ENCODE measurements at places on chromosomes 16 and 17.

- no peak for DNase-seq
These were observed 5.9 kb upstream of the MAPK7 start for GRCh38 chr17:19372439-19372838.

DNA sequence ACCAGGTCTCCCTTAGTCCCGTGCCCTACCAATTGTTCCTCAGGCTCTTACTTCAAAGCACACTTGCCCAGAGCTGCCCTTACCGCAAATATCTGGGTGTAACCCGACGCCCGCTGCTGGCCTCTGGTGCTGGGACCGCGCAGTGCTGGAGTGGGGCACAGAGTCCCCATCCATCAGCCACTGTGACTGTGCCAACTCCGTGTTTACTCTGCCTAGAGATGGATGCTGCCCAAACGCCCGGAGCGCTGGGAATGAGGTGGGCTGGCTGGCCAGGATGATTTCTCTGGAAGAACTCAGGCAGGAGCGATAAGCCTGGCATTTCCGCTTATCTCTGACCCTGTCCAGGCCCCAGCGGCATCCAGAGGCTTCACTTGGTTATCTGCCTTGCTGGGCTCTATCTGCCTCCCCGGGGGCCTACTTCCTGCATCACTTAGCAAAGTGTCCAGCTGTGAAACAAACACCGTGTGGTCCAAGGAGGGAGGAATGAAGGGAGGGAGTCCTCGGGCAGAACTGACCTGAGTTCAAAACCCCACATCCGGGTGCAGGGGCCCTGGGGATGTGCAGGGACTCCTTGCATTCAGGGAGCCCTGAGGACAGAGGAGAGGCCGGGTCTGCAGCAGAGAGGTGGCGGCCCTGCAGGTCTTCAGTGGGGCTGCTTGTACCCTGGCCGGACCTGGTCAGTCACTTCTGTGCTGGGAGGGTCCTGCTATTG is 9.4 kb upstream of the MYLK3 start:
- DNase-seq = no peak

DNA sequence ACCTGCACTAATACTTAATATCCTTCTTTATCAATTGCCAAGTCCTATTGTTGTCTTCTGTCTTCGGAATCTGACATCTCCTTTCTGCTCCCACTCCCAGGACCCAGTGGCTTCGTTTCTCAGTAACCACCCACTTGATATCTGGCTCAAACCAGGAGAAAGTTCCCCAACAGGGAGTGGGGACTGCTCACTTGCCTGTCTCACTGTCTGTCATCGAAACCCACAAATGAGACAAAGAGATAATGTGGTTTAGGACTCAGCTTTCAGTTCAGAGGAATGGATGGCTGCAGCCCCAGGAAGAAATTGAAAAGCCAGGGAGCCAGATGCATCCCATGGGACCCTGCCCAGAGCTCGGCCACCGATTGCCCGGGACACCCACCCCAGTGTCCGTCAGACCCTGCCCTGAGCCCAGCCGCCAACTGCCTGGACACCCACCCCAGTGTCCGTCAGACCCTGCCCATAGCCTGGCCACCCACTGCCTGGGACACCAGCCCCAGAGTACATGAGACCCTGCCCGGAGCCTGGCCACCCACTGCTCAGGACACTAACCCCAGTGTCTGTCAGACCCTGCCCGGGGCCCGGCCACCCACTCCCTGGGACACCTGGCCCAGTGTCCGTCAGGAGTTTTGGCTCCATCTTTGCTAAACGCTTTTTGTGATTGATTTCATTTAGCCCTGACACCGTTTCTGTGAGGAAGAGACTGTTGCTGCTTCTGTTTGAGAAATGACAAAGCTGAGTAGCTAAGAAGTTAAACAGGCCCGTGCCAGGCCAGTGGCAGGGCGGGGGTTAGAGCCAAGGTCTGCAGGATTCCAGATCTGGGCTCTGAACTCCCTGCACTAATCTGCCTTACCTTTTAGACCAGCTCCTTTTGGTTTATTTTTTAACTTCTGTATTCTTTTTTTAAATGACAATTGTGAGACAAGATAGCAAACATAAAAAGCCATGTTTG is 251.4 kb downstream of the PHKB start:
- no peak for DNase-seq

GRCh38 chr17:66643815-66644710 is 190.9 kb upstream of the CACNG5 start:
- DNase-seq = no peak

GRCh38 chr16:68478526-68479250 is 30.4 kb upstream of the SMPD3 start:
- no peak for DNase-seq

DNA sequence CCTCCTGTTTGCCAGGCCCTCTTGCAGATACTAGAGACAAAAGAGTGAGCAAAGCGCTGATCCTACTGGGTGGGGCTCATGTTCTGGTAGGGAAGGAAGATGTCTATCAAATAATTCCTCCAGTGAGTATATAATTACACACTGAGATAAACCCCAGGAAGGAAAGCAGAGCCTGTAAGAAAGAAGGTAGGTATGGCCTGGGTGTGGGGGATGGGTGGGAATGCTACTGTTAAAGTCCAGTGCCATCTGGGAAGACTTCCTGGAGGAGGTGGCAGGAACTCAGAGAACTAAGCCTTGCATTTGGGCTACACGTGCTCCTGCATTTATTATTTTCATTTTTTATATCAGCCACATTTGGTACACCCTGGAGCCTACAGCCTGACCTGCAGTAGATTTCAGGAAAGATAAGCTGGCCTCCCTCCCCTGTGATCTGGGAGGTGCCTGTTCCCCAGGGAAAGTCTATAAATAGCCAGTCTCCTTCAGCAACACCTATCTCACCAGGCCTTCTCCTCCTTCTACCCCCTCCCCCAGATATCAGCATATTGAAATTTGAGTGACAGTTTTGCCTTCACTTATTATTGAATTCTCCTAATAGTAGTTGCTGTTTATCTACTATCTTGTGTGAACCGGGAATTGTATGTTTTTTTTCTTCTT is 11.5 kb downstream of the ATP2C2 start:
- DNase-seq = no peak

GRCh38 chr17:57645950-57646665 is 99.0 kb downstream of the CCDC182 start:
- no peak for DNase-seq

GRCh38 chr17:17086585-17086984 is 44.3 kb downstream of the MPRIP start:
- no peak for DNase-seq

DNA sequence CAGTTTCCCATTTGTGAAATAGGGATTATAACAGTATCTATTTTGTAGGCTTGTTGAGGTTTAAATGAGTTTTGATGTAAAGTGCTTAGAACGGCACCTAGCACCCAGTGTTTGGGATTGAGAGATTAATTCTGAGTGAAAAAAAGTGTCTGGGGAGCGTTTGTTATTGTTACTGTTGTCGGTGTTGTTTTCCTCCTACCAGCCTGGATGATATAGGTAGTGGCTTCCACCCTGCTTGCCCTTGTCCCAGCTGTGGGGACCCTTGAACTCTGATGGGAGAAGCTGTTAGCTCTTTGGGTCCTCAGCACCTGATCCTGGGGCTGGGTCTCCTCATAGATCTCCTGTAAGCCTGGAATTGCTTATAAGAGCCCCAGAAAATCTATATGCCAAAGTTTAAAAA is 4.9 kb downstream of the FMNL1 start:
- DNase-seq = no peak

DNA sequence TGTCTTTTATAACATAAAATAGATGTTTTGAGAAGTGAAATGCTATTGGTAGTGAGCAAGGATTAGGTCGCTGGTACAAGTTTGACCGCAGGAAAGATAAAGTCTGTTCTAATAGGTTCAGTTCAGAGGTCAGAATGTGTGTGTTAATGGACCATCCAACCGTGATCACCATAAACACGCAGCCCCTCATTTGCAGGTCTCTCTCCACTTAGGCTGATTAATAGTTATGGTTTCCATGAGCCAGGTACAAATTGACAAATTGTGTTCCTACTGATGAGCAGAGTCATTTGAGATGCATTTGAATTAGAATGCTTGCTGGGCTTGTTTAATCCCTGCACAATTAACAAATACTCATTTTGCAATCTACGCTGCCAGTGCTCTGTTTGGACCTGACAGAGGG is 318.1 kb upstream of the GOT2 start:
- DNase-seq = no peak

Measured in foreskin melanocyte (primary cell).